NCI-H2081 (cell line): ENCODE measurements at places on chromosomes 1 and 21.

- no peak for DNase-seq
These were observed 1112.3 kb downstream of the KCNT2 start for GRCh38 chr1:195495720-195496635.

GRCh38 chr1:202890392-202890791 is 1.4 kb upstream of the RABIF start:
- no peak for DNase-seq

- no peak for DNase-seq
These were observed 284.3 kb downstream of the RWDD3 start for GRCh38 chr1:95518310-95518709.

- no peak for DNase-seq
These were observed 34.2 kb downstream of the MORN1 start for GRCh38 chr1:2356911-2357845.

DNA sequence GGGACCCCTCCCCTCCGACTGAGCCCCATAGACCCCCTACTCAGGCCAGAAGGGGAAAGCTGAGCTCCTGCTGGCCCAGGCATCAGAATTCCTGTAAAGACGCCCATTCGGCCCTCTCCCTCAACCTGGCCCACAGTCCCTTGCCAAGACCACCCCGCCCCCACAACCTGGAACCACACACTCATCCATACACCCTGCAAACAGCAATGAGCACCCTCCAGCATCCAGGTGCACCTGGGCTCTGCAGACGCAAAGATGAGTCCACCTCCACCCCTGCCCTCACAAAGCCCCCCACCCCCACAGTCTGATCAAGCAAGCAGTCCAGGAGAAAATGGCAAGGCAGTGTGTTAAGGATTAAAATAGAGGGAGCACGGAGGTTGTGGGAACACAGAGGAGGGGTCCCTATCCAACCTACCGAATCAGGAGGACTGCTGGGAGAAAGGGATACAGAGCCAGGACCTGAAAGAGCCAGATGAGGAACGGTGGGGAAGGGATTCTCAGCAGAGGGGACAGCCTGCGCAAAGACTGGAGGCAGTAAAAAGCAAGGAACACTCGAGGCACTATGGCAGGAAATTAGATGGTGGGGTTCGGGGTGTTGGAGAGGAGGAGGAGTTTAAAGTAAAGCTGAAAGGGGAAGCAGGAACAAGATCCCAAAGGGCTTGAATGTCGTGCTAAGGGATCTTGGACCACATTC is 67.3 kb upstream of the LAPTM5 start:
- no peak for DNase-seq

DNA sequence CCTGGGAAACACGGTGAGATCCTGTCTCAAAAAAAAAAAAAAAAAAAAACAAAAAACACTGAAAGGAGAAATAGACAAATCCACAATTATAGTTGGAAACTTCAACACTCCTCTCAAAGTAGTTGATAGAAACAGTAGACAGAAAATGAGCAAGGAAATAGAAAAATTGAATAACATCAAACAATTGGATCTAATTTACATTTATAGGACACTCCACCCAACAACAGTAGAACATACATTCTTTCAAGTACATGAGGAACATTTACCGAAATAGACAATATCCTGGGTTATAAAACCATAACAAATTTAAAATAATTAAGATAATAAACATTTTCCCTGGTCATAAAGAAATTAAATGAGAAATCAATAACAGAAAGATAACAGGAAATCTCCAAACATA is 14.9 kb upstream of the ZMYM1 start:
- DNase-seq = no peak

DNA sequence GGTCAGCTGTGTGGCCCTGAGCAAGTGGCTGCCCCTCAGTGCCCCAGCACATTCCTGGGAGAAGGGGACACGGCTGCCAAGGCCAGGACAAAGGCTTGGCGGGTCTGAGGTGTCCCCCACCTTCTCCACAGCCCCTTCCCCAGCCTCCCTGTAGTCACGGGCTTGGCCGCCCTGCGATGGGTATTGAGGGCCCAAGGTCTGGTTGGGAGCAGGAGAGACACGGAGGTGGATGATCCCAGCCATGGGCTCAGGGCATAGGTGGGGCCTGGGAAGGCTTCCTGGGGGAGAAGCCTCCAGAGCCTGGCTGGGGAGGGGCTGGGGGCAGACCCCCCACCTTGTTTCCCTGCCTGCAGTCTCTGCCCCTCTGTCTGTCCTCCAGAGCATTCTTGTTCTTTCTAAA is 27.0 kb downstream of the TTC39A start:
- DNase-seq = no peak

- DNase-seq = no peak
These were observed 71.4 kb downstream of the AGPAT3 start for GRCh38 chr21:43936247-43936967.

DNA sequence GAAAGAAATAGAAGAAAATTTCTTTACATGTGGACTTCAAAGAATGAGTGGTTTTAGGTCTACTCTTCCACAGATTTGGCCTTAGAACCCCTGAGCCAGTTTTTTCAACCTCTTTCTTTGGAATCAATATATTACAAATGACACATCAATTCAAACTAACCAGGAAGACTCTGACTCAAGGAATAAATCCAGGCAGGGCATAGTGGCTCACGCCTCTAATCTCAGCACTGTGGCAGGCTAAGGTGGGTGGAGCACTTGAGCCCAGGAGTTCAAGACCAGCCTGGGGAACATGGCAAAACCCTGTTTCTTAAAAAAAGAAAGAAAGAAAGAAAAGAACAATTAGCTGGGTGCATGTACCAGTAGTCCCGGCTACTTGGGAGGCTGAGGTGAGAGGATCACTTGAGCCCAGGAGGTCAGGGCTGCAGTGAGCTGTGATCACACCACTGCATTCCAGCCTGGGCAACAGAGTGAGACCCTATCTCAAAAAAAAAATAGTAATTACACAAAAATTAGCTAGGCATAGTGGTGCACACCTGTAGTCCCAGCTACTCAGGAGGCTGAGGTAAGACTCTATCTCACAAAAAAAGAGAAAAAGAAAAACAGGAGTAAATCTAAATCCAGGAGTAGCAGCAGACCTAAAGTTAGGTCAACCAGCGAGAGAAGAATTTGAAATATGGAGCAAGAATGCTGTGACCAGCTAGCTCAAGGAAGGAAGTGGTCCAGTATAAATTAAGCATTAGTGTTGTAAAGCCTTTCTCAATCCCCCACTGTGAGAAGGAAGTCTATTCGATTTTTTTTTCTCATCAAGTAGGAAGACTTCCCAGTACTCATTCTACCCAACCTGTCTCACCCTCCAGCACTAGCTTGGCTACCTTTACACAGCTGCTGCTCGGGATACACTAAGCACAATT is 1.9 kb downstream of the SORT1 start:
- DNase-seq = no peak
